ENCODE measurements at places on chromosomes 12 and 14. TPM values are rescaled to one million over a fixed set of nuclear protein-coding genes. Genes with fewer than 3 reads are reported as not detected.

ACACB gene
- total RNA-seq, result 155 TPM

NR1H4 gene
- total RNA-seq, result 0.39 TPM

NOS1 gene
- 1.7 TPM for total RNA-seq

MSI1 gene
- 0.99 TPM for total RNA-seq

P2RX2 gene
- total RNA-seq, result not detected

CLEC7A gene
- 5.8 TPM for total RNA-seq

PCED1B gene
- total RNA-seq, result 0.49 TPM

MGP gene
- total RNA-seq, result 127 TPM

CLEC6A gene
- total RNA-seq, result not detected

TAS2R30 gene
- 18.1 TPM for total RNA-seq

KRT71 gene
- total RNA-seq, result 454 TPM

DNA sequence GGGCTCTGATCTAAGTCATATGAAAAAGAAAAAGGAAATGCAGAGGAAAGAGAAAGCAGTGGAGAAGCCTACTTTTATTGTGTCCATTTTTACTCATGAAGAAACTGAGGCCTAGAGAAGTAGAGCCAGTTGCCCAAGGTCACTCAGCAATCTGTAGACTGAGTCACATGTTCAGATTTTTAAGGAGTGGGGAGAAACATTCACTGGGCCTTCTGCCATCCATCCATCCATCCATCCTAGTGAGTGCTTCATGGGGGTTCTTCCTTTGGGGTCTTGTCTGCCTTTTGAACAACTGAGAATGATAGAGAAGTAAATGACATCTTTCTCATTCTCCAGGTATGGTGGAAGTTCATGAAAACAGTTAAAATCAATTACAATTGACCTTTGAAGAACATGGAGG lies 233.6 kb upstream of the SRRM4 start:
- no peak for DNase-seq

DNA sequence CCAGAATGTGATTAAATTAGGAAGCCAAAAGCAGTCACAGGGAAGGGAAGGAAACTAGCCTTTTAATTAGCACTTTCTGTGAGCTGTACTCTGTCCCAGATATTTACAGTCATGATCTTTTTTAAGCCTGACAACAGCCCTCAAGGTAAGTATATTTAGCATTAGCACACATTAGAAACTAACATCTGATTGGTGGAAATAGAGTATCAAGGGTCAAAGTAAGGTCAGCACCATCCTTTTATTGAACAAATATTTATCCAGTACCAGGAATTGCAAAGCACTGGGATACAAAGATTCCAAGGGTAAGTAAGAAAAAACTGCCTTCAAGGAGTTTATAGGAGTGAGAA lies 28.2 kb downstream of the RPGRIP1 start:
- DNase-seq, result no peak

DNA sequence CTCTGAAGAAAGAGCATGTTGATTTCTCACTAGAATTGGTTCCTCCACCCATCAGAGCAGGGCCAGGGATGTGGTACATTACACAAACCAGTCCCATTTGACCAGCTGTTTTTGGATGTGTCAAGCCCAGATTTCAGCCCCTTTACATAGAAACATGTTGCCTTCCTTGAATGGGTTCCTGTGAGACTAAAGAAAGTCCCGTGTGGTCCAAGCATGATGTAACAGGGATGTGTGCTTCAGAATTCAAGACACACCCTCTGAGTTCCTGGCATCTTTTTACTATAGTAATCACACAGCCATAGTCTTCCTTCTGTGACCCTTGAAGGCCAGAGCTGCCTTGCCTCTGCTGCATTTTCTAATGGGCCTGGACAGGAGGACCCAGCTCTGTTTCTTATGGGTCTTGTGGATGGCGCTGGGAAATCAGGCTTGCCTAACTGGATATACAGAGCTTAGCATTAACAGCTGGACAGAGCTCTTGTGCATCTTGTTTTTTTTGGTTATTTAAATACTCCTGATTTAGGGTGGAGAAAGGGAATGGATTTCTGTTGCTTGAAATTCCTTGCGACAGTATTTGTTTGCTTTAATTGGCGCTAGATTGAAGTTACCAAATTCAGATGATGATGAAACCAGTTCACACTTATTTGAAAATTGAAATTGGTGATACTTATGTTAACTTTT lies 341.0 kb downstream of the ZFP36L1 start:
- DNase-seq, result peak; percentile 69

DNA sequence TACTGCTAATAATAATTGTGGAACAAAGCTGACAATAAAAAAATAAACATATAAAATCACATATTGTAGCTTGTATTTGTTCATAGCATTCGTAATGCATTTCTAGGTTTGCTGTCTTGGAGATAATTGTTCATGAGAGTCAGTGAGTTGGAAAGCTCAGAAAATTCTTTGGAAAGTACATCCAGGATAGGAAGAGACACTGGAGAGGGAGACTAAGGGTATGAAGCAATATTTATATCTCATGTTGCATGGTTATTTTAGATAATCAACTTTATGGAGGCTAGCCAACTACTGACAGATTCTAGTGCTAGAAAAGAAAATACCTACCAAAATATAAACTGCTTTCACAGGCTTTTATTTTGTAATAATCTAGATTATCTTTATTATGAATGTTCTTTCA lies 1095.2 kb downstream of the FSCB start:
- DNase-seq, result peak; percentile 3

DNA sequence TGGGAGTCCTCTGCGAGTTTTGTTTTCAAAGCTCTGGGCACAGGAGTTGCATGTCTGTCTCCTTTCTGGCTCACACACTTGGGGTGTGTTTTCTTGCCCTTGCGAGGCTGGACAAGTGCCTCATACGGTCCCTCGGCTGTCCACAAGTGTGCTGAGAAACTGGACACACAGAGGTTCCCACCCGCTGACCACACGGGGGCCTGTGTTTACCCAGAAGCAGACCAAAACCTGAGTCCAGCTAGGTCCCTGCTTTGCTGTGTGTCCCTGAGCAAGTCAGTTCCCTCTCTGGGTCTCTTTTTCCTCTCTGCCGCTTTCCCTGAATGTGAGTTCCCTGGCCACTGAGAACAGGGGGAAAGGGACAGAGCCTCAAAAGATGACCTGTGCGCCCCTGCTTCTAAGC lies 678 bp upstream of the OAS2 start:
- no peak for DNase-seq

GRCh38 chr12:28443337-28443736 lies 253.1 kb downstream of the CCDC91 start:
- DNase-seq, result no peak

DNA sequence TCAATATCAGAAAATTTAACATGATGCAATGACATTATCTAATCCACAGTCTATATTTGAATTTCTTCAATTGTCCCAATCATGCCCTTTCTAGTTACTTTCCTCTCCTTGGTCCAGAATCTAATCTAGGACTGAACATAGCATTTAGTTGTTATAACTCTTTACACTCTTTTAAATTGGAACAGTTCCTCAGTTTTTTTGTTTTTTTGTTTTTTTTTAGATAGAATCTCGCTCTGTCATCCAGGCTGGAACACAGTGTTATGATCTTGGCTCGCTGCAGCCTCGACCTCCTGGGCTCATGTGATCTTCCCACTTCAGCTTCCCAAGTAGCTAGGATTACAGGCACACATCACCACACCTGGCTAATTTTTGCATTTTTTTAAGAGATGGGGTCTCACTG lies 63.1 kb downstream of the RERG start:
- DNase-seq, result no peak

DNA sequence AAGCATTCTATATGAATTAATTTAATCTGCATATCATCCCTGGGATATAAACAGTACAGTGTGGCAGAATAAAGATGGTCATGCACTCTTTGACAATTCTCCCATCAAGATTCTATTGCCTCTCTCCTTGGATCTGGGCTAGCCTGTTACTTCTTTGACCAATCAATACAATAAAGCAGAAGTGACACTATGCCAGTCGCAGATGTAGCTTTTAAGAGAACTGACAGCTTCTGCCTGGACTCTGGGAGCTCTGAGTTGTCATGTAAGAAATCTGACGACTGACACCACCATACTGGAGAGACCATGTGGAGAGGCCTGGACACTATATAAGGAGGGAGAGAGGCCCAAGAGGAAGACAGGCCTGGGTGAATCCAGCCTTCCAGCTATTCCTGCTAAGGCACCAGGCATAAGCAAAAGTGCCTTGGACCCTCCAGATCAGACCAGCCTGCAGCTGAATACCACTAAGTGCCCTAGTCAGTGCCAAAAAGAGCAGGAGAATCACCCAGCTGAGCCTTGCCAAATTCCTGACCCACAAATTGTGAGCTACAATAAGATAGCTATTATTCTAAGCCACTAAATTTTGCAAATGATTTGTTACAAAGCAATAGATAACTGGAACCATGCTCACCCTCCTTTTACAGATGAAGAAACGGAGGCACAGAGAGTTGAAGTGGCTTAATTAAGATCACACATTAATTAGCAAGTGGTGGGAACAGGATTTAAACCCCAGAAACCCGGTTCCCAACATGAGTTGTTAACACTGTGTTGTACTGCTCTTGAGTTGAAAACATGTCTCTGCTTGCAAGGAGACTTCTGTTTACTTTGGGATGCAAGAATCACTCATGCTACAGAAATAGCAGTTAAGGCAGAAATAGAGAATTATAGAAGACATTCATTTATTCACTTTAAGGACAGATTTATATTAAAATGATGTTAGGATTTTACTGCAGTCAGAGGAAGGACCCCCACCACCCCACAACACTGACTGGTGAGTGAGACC lies 84.6 kb downstream of the RIN3 start:
- no peak for DNase-seq

- no peak for DNase-seq
These were observed 57.5 kb downstream of the PTHLH start for GRCh38 chr12:27915021-27915420.

DNA sequence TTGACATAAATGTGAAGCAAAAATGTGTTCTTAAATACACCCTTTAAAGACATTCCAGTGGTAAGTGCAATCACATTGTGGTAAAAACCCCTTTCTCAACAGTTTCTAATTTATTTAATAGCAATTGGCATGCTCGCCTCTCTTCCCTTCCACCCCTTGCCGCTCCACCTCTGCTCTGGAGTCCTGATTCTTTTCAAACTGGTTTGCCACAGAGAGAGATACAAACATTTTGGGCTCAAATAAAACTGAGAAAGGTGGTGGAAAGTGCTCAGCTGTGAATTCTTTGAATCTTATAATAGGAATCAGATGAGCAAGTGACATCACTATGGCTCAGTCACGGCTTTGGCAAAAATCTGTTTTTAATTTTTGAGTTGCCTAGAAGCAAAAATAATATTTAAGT lies 993.9 kb downstream of the GALC start:
- DNase-seq, result peak; percentile 48
